ENCODE measurements at places on chromosomes 11 and 22.

- DNase-seq = no peak
These were observed 102.2 kb downstream of the BRD1 start for GRCh38 chr22:49725516-49725915.

DNA sequence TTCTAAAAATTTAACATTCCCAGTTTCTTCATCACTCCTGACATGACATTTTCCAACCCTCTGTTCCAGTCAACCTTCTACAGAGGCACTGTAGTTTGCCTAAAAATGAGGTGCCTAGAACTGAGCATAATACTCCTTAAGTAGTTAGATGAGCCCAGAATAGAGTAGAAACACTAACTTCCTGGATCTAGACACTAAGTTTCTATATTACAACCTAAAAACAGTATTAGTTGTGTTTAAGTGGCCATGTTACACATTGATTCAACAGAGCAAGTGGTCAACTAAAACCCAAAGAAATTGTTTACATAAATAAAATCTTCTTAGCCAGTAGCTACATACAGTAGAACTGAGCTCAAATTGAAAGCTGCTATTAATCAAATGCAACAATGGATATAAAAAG, 1.3 kb downstream of the HPS5 start:
- no peak for DNase-seq

DNA sequence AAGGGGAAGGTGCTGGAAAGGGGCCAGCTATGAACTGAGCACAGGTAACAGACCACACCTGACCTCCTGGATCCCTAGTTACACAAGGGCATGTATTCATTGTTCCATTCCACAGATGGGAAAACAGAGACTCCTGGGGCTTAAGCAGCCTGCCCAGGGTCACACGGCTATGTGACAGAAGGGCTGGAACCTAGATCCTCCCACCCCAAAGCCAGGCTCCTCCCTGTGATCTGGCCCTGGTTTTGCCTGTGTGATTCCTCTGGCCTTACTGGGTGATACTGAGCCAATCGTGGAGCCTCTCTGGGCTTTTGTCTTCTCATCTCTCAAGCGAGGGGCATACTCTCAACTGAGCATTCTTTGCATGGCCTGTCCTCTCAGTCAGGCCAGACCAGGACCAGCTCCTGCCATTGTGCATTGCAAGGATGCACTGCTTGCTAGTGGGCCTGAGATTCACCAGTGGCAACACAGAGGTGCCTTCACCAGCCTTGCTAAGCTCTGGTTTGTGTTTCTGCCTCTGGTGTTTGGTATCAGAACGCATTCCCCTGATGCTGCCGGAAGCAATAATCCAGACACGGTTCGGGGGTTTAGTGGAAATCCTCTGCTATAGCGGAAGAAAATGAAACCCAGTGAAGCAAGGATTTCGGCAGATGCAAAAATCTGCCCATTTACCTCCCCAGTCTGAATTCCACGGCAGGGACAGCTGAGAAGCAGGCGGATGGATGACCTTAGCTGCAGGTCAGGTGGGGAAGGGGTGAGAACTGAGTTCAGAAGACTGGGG, 226.6 kb downstream of the ST3GAL4 start:
- DNase-seq = no peak

- DNase-seq = no peak
These were observed 23.6 kb upstream of the SLC25A1 start for GRCh38 chr22:19201869-19202798.

DNA sequence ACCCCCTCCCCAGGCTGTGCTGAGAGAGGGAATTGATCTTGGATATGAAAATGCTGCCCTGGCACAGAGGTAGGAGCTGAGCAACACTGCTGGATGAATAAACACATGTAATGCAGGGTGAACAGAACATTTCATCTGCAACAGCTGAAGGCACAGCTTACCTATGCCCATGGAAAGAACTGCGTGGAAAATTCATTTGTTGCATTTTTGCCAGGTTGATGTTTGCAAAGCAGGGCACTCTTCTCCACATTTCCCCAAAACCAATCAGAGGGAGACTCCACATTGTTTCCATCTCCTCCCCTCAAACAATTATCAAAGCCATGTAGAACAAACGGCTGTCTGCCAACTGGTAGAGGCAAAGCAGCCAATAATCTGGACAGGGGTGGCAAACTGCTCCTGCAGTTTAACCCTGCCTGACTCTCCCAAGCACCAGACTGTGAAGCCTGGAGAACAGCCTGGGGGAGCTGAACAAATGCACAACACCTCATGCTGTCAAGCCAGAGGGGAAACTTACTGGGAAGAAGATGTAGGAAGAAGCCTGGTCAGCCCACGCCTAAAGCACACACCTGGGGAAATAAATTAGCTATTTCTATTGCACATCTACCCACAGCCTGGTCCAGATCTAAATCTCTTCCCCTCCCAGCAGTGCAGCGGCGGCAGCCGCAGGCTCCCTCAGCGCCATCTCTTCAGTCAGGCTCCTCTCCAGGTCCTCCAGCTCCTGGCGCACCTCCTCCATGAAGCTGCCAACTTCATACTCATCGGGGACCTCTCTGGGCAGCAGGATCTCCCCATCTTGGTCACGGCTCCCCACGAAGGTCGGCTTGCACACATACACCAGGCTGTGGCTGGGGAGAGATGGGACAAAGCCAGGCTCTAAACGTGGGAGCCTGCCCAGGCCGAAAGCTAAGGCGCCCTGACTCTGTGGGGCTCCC, 44.3 kb downstream of the DKK3 start:
- DNase-seq = no peak

GRCh38 chr11:126112547-126112946, 49.9 kb upstream of the CDON start:
- DNase-seq = no peak

GRCh38 chr11:97729546-97730272, 1291.0 kb upstream of the CNTN5 start:
- DNase-seq = no peak

GRCh38 chr11:40819230-40819629, 640.2 kb downstream of the LRRC4C start:
- no peak for DNase-seq

DNA sequence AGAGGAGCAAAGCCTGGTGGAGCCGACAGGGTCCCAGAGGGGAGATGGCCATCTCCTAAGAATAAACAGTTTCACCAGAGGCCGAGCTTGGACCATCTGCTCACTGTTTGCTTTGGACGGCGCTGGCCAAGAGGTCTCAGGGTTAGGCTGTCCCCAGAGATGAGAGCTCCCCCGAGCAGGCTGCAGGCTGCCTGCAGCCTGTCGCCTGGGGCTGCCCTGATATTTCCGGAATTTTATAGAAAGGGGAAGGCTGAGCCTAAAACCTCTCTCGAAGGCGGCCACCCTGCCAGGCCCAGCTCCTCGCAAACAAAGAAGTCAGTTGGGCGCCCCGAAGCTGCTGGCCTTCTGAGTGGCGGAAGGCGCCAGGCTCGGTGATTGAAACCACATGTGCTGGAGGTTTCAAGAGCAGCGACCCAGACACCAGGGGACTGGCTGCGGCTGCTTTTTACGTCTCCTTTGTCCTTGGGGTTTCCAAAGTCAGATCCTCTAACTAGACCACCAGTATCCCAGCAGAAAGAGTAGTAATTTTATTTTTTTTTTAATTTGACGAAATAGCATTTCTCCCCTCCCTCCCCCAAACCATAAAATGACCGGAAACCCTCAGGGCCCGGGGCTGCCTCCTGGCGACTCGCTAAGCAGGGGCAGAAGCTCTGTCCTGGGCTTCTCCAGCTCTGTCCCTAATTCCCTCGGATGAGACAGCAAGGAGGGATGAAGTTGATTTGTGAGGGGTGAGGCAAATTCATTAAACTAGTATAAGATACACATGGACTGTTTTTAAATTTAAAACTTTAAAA, 57.4 kb downstream of the CLMP start:
- DNase-seq = peak; percentile 13

DNA sequence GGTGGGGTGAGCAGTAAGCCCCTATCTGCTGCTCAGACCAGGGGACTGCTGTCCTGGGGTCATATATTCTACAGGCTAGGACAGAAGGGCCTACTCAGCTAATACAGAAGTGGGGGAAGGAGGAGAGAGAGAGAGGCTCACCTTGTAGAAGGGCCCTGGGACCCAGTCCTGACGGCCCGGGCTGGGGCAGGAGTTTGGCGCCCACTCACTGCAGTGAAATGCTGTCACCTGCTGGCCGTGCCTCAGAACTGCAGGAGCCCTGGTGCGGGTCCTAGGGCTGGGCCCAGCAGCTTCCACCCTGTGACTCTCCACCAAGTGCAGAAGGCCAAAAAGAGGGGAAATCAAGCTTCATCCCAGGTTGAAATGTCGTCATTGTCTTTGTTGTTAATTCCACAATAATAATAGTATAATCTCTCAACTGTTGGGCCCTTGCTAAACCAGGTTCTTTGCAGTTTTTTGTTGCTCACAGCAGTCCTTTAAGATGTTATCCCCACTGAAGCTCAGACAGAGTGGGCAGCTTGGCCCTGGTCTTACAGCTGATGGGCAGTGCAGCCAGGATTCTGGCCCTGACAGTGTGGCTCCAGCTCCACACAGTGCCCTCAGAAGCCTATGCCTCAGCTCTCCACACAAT, 29.6 kb downstream of the TRIM29 start:
- DNase-seq = peak; percentile 81

GRCh38 chr22:40023341-40023841, 28.6 kb downstream of the FAM83F start:
- DNase-seq = no peak

DNA sequence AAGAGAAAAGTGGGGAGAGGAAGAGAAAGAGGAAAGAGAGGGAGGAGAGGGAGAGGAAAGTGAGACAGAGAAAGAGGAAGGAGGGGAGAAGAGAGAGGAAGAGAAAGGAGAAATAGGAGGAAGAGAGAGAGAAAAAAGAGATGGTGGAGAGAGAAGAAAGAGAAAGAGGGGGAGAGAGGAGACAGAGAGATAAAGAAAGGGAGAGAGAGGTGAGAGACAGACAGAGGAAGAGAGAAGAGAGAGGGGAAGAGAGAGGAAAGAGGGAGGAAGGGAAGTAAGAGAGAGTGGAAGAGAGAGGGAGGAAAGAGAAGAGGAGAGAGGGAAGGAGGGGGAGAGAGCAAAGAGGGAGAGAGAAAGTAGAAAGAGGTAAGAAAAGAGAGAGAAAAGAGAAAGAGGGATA, 9.4 kb upstream of the SEZ6L start:
- DNase-seq = no peak
